ENCODE measurements at places on chromosomes 3 and 15. TPM values are rescaled to one million over a fixed set of nuclear protein-coding genes. Genes with fewer than 3 reads are reported as not detected.

- H3K27ac ChIP-seq = no peak overlapping the region
- no peaks in the 10 kb centered on the region for H3K27me3 ChIP-seq
- no peaks in the 10 kb centered on the region for H3K4me1 ChIP-seq
- no peak for DNase-seq
Observed at GRCh38 chr3:112360561-112360960, 27.6 kb downstream of the CD200 start.

- H3K36me3 ChIP-seq = no peaks in the 10 kb centered on the region
- no peak overlapping the region for H3K4me3 ChIP-seq
- no peak for DNase-seq
- H3K27ac ChIP-seq = no peak overlapping the region
- H3K27me3 ChIP-seq = no peaks in the 10 kb centered on the region
Observed at GRCh38 chr3:125110876-125111480, 55.2 kb upstream of the HEG1 start.

The SLC12A1 gene
- under 0.01 TPM for polyA plus RNA-seq

DNA sequence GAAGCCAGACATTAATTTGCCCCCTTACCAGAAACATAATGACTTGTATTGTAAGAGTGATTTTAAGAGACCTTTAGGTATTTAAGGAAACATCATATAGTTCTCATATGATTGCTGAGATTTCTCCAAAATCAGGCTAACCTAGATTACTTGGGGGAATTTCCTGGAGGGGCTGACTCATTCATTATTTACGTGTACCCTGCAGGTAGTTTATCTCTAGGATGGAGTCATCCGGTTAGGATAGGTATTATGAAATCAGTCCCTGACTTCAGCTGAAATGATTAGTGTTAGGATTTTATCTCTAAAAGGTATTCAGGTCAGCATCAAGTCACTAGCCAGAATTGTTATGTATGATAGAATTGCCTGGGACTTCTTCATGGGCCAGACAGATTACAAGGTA lies 97.5 kb downstream of the TCF12 start:
- no peak overlapping the region for H3K4me3 ChIP-seq
- H3K27me3 ChIP-seq = no peaks in the 10 kb centered on the region
- no peak for DNase-seq
- H3K27ac ChIP-seq = no peak overlapping the region

- no peak for DNase-seq
- H3K4me1 ChIP-seq = no peaks in the 10 kb centered on the region
- H3K4me3 ChIP-seq = no peak overlapping the region
- no peak overlapping the region for H3K27ac ChIP-seq
- no peaks in the 10 kb centered on the region for H3K27me3 ChIP-seq
Observed at GRCh38 chr3:96027718-96028117, 786.7 kb upstream of the EPHA6 start.

DNA sequence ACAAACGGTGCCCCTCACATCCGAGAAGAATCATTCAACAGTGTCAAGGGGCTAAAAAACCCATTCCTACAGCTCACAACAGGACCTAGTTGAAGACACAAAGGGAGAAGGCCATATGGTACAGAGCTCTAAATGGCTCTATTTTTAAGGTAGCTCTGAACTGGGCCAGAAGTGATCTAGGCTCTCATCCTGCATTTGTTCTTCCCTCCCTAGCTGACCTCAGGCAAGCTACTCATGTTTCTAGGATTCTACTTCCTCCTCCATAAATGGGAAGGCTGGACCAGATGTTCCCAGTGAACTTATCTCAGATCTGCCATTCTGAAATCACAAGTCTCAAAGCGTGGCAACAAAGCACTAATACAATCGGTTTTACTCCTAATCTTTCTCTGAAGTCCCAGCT lies 62.3 kb downstream of the CPNE4 start:
- no peaks in the 10 kb centered on the region for H3K4me1 ChIP-seq
- no peak overlapping the region for H3K27ac ChIP-seq
- H3K27me3 ChIP-seq = no peaks in the 10 kb centered on the region
- no peak overlapping the region for H3K4me3 ChIP-seq

DNA sequence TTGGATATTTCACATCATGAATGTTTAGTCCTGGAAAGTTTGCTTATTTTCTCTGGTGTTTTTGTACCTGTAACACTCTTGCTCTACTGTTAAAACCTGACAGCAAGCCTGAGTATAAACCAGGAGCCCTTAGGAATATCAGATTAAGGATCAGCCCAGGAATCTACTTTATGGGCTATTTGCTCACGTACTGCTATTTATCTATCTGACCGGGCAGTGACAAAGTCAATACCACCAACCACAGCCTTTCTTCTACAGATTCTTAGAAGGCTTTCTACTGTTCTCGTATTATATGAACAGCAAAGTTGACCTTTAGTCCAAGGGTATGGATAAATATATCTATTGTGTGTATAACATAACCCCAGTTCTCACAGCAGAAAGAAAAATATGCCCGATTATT lies 521.2 kb downstream of the RBMS3 start:
- H3K27me3 ChIP-seq = no peaks in the 10 kb centered on the region
- no peaks in the 10 kb centered on the region for H3K36me3 ChIP-seq
- no peak overlapping the region for H3K4me3 ChIP-seq
- no peak for DNase-seq
- no peaks in the 10 kb centered on the region for H3K4me1 ChIP-seq

The SNTN gene
- polyA plus RNA-seq = not detected

GRCh38 chr3:14839236-14839635 lies 20.5 kb downstream of the FGD5 start:
- no peaks in the 10 kb centered on the region for H3K36me3 ChIP-seq
- no peak overlapping the region for H3K4me3 ChIP-seq
- H3K27me3 ChIP-seq = no peaks in the 10 kb centered on the region
- H3K4me1 ChIP-seq = peaks cover 29% of the 10 kb centered on the region
- DNase-seq = no peak

DNA sequence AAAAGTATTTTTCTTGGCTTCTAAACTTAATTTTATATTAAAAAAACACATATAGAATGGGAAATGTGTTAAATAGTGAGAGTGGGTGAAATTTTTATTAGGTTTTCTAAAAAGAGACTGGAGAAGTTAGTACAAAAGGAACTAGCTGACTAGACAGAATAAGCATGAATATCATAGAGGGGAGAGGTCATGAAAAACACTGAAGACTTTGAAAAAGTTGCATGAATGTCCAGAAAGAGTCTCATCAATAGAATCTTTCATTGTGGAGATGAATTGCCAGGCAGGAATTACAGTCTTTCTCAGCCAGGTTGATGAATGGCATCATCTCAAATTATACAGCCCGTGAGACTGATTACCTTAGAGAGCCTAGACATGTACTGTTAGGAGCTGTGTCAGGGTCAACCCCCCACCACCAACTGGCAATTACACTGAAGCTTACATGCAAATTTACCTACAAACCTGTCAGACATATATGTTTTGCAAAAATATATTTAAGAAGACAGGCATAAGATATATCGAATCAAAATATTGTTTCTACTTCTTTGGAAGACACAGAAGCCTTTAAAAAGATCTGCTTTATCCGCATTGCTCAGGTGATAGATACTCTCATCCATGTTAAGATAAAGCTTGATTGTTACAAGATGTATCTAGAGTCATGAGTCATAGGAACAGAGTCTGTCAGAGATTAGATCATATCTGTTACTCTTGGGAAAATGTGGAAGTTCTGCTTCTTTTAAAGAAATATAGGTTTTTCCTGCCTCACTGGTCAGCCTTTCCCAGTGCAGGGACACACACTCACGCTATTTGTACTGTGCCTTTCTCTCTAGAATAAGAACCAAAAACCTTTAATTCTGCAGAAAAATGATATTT lies 34.8 kb upstream of the PFN2 start:
- no peaks in the 10 kb centered on the region for H3K4me1 ChIP-seq
- DNase-seq = no peak
- no peaks in the 10 kb centered on the region for H3K27me3 ChIP-seq
- H3K27ac ChIP-seq = no peak overlapping the region
- no peaks in the 10 kb centered on the region for H3K36me3 ChIP-seq
- H3K4me3 ChIP-seq = no peak overlapping the region

The CELSR3 gene
- 1.4 TPM for polyA plus RNA-seq

The TM6SF1 gene
- 2.2 TPM for polyA plus RNA-seq

- no peak overlapping the region for H3K4me3 ChIP-seq
- H3K27me3 ChIP-seq = no peaks in the 10 kb centered on the region
- H3K36me3 ChIP-seq = no peaks in the 10 kb centered on the region
- no peak for DNase-seq
- H3K4me1 ChIP-seq = peaks cover 41% of the 10 kb centered on the region
Observed at GRCh38 chr3:171788546-171789351, 21.5 kb downstream of the PLD1 start.

The BTD gene
- 27.0 TPM for polyA plus RNA-seq

DNA sequence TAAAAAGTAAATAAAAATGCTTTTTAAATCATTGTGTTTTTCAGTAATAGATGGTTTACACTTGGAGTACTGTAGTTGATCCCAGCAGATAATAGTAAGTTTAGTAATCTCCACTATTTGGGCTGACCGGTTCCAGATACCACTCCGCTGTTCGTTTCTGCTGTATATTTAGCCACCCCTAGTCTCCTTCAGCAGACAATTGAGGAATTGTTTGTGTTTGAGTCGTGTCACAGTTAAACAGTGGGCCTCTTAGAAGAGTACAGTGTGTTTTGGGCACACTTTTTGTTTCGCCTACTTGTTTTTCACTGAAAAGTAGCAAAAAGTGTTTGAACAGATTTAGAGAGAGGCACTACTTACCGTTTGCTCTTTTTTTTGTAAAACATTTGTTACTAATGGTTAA lies 33.2 kb downstream of the PAK2 start:
- H3K27me3 ChIP-seq = no peaks in the 10 kb centered on the region
- peaks cover 10% of the 10 kb centered on the region for H3K4me1 ChIP-seq
- no peak overlapping the region for H3K27ac ChIP-seq
- H3K36me3 ChIP-seq = no peaks in the 10 kb centered on the region
- DNase-seq = no peak

The UTS2B gene
- not detected for polyA plus RNA-seq

DNA sequence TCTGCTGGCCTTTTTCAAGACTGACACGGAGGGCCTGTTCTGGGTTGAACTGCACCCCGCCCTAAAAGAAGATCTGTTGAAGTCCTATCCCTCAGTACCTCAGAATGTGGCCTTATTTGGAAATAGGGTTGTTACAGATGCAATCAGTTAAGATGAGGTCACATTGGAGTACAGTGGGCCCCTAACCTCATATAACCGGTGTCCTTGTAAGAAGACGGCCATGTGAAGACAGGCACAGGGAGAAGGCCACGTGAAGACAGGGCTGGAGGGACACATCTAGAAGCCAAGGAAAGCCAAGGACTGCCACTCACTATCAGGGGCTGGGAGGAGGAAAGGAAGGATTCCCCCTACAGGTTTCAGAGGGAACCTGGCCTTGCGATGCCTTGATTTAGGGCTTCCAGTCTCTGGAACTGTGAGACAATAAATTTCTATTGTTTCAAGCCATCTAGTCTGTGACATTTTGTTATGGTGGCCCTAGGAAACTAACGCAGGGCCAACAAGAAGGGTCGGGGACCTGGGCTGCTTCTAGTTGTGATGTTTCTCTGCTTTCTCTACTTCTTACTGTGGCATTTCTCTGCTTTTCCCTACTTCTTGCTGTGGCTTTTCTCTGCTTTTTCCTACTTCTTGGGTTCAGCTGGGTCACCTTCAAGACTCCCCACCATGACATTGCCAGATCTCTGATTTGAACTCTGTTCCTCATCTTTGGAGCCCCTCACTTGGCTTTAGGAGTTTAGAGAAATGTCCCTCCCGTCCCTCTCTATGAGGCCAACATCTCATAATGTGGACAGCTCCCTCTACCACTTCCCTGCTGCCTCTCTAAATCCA lies 4.8 kb upstream of the CCDC174 start:
- H3K36me3 ChIP-seq = no peaks in the 10 kb centered on the region
- peaks cover 3% of the 10 kb centered on the region for H3K27me3 ChIP-seq
- H3K4me3 ChIP-seq = no peak overlapping the region

The HIGD2B gene
- polyA plus RNA-seq = 0.10 TPM

DNA sequence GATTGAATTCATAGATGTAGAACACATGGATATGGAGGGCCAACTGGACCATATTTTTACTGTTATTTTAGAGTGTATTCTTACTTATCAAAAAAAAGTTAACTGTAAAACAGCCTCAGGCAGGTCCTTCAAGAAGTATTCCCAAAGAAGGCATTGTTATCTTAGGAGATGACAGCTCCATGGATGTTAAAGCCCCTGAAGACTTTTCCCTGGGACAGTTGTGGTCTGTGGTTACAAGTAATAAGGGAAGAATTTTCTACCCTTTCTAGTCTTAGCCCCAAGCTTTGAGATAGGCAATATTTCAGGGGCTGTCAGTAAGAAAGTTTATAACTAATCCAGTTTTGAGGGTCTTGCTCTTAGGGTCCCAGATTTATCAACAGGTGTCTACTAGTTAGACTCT lies 62.5 kb downstream of the LRRC49 start:
- DNase-seq = no peak
- H3K4me3 ChIP-seq = no peak overlapping the region
- H3K36me3 ChIP-seq = no peaks in the 10 kb centered on the region
- H3K4me1 ChIP-seq = no peaks in the 10 kb centered on the region
- H3K27ac ChIP-seq = no peak overlapping the region

The CX3CR1 gene
- polyA plus RNA-seq = 0.24 TPM

- no peak overlapping the region for H3K4me3 ChIP-seq
- no peak overlapping the region for H3K27ac ChIP-seq
- no peak for DNase-seq
Observed at GRCh38 chr15:73321496-73322450, 47.0 kb downstream of the HCN4 start.

- no peak overlapping the region for H3K27ac ChIP-seq
- H3K4me1 ChIP-seq = no peaks in the 10 kb centered on the region
- DNase-seq = no peak
- no peak overlapping the region for H3K4me3 ChIP-seq
- no peaks in the 10 kb centered on the region for H3K36me3 ChIP-seq
Observed at GRCh38 chr3:114323546-114324254, 29.9 kb downstream of the TIGIT start.

DNA sequence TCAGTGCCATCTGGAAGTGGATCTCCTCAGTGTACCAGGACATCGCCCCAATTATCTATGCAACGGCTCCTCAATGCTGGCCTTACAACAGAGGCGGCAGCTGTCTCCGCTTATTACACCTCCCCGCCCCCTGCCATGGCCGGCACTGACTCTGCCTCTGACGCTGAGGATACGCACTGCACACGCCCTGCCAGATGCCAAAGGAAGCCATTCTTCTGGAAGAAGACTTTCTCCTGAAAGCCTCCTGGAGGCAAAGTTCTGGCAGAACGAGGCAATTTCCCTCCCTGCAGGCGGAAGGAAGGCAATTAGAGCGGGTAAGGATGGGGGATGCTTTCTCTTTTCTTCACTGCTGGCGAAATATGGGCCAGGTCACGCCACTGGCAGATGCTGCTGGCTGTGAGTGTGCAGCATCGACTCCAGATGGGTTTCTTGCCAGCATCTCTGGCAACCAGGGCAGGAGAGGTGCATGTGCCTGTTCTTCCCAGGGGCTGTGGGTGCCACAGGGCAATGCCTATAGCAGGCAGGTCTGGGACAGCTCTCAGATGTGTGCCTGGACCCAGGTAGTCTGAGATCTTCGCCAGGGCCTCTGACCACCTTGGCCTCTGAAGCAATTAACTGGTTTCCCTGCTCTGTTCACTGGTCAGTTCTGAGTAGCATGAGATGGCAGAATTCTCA lies 62.2 kb upstream of the MRPS22 start:
- no peaks in the 10 kb centered on the region for H3K27me3 ChIP-seq
- no peak overlapping the region for H3K27ac ChIP-seq
- H3K36me3 ChIP-seq = no peaks in the 10 kb centered on the region
- H3K4me1 ChIP-seq = no peaks in the 10 kb centered on the region
- DNase-seq = no peak

GRCh38 chr15:30043211-30043655 lies 39.5 kb upstream of the GOLGA8J start:
- no peak for DNase-seq
- no peaks in the 10 kb centered on the region for H3K27me3 ChIP-seq
- no peaks in the 10 kb centered on the region for H3K4me1 ChIP-seq
- H3K4me3 ChIP-seq = no peak overlapping the region

GRCh38 chr3:119774444-119774843 lies 7.5 kb upstream of the NR1I2 start:
- no peak overlapping the region for H3K4me3 ChIP-seq
- no peaks in the 10 kb centered on the region for H3K36me3 ChIP-seq
- no peaks in the 10 kb centered on the region for H3K4me1 ChIP-seq
- H3K27ac ChIP-seq = no peak overlapping the region
- no peaks in the 10 kb centered on the region for H3K27me3 ChIP-seq
